Endothelial cell of umbilical vein (primary cell): ENCODE measurements at places on chromosomes 3 and 15. TPM values are rescaled to one million over a fixed set of nuclear protein-coding genes. Genes with fewer than 3 reads are reported as not detected.

GRCh38 chr3:127410137-127410488 lies 122.3 kb upstream of the PRR20G start:
- no peak overlapping the region for H3K4me3 ChIP-seq
- no peak overlapping the region for H3K27ac ChIP-seq

DNA sequence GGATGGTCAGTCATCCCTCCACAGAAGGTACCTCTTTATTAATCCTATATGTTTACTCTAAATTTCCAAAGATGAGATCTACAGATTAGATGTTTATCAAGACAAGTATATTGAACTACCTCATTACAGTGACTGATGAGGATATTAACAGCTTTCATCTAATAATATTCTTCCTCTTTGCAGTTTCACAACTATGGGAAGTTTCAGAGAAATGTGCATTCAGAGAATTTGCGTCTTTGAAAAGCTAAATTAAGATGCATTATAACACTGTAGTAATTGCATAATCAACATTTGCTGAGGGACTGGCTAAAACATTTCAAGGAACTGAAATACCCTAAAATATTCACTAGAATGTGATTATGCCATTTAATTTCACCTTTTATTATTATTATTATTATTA lies 46.7 kb downstream of the MCF2L2 start:
- no peak overlapping the region for H3K4me3 ChIP-seq
- H3K4me1 ChIP-seq: no peaks in the 10 kb centered on the region
- no peaks in the 10 kb centered on the region for H3K27me3 ChIP-seq
- no peak overlapping the region for H3K27ac ChIP-seq

DNA sequence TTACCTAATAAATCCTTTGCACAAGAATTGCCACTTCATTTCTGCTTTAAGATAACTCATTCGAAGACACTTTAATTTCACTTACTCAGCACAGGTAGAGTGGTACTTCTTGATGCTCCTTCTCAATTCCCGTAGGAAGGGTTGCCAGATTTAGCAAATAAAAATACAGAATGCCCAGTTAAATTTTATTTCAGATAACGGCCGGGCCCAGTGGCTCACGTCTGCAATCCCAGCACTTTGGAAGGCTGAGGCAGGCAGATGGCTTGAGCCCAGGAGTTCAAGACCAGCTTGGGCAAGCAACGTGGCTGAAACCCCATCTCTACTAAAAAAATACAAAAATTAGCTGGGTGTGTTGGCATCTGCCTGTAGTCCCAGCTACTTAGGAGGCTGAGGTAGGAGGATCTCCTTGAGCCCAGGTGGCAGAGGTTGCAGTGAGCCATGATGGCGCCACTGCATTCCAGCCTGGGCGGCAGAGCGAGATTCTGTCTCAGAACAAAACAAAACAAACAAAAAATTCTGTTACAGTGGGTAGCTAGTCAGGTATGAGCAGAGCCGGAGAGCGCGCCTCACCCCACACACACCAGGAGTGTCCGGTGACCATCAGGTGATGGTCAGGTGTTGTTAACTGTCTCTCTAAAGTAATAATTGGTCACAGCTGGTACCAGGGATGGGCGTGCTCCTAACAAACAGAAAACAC lies 92.8 kb downstream of the DNAH12 start:
- H3K27me3 ChIP-seq: no peaks in the 10 kb centered on the region
- no peak overlapping the region for H3K4me3 ChIP-seq
- no peak for DNase-seq

GRCh38 chr3:163919154-163919553 lies 1159.1 kb downstream of the SI start:
- H3K4me3 ChIP-seq: no peak overlapping the region
- H3K27me3 ChIP-seq: no peaks in the 10 kb centered on the region
- DNase-seq: no peak
- no peaks in the 10 kb centered on the region for H3K4me1 ChIP-seq
- H3K27ac ChIP-seq: no peak overlapping the region

The ILDR1 gene
- not detected in 2 replicates for total RNA-seq

DNA sequence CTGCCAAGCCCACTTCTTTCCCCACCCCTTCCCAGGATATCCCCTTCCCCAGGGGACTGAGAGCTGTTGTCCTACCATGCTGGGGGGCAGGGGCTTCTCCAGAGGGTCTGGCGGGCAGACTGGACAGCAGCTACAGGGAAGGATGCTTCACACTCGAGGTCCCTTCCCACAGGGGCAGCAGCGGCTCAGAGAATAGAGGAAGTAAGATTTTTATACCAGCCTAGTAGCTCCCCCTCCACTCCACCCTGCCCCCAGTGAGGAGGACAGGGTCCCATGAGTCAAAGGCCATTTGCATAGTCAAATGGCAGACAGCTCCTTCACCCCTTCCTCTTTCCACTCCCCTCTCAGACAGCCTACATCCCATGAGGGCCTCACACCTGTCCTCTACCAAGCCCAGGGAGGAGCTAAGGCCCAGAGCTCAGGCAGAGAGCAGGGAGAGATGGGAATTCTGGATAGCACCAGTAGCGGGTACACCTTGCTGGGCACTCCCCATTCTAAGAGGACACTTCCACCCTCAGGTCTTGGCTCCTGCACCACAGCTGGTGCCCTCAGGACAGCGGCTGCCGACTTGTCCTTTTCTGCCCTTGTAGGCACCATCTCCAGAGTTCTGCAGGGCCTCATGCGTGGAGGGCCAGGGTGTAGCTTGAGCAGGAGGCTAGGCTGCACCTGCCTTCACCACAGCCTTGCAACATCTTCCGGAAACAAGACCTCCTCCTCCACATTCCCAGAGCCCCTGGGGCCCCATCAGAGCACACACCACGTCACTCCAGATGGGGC lies at the start of gene TLR9:
TLR9 (minus strand) TSS at position 194 of the 777 bp plus-strand sequence; CDS start at position 78, 116 bp downstream.
- no peaks in the 10 kb centered on the region for H3K4me1 ChIP-seq
- no peaks in the 10 kb centered on the region for H3K27me3 ChIP-seq
- no peak for DNase-seq

The C3orf49 gene
- total RNA-seq: not detected in 2 replicates

The C3orf85 gene
- total RNA-seq: not detected in 2 replicates

- peak; percentile 78 for DNase-seq
- no peak overlapping the region for H3K27ac ChIP-seq
- H3K36me3 ChIP-seq: no peaks in the 10 kb centered on the region
These were observed 36.9 kb upstream of the HERC1 start for GRCh38 chr15:63870487-63871209.

DNA sequence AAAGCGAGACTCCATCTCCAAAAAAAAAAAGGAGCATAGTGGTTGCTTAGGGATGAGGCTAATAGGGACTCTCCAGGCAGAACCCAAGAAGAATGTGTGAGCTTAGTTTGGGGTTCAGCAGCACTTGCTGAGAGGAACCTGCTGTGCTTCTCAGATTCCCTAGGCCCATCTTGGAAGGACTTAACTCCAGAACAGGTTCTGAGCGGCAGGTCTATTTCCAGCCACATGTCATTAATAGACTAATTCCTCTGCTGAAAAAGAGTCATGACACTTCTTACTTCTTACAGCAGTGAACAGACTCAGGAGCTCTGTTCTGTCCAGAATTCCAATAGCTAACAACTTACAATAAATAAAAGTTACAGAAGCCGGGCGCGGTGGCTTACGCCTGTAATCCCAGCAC lies 22.5 kb downstream of the RHOA start:
- H3K27ac ChIP-seq: no peak overlapping the region
- no peak for DNase-seq
- no peaks in the 10 kb centered on the region for H3K27me3 ChIP-seq
- H3K36me3 ChIP-seq: no peaks in the 10 kb centered on the region

DNA sequence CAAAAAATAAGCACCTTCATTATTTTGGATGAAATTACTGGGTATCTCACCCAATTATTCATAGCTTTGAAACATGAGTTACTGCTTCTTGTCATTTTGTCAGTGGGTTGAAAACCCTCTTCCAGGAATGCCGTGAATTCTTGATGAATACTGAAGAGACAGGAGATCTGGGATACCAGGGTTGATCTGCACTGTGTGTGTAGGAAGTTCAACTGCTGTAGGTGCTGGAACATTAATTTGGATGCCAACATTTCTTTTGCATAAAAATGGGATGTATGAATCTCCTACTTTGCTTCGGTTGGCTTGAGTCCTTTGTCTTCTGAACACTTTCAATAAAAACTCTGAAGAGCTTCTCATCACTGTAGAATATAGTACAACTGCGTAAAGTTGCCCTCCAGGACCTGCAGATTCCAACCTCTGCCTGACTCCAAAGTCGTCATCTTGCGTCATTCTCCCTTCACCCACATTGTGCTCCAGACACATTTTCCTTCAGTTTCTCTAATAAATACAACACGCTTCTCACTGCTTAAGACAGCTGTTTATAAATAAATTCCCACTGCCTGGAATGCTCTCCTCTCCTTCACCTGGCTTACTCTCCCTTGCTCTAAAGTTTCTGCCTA lies 312.7 kb upstream of the TGFBR2 start:
- peak; percentile 23 for DNase-seq
- no peak overlapping the region for H3K4me3 ChIP-seq

DNA sequence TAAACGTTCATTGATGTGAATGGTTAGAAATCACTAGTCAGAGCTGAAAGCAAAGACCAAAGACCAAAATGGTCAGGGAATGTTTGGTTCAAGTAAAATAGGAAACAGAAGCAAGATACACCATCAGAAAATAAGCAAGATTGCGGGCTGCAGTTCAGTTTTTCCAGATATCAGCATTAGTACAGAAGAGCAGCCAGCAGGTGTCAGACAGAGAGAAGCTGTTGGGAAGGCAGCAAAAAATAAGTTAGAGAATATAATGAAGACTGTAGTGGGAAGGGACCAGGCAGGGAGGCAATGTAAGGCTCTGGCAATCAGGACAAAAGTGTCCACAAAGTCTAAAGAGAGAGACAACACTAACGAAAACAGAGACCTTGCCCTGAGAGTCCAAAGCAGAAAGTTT lies 639.4 kb upstream of the NAALADL2 start:
- no peak for DNase-seq
- no peaks in the 10 kb centered on the region for H3K36me3 ChIP-seq
- H3K27me3 ChIP-seq: no peaks in the 10 kb centered on the region
- H3K4me1 ChIP-seq: no peaks in the 10 kb centered on the region
- H3K4me3 ChIP-seq: no peak overlapping the region

DNA sequence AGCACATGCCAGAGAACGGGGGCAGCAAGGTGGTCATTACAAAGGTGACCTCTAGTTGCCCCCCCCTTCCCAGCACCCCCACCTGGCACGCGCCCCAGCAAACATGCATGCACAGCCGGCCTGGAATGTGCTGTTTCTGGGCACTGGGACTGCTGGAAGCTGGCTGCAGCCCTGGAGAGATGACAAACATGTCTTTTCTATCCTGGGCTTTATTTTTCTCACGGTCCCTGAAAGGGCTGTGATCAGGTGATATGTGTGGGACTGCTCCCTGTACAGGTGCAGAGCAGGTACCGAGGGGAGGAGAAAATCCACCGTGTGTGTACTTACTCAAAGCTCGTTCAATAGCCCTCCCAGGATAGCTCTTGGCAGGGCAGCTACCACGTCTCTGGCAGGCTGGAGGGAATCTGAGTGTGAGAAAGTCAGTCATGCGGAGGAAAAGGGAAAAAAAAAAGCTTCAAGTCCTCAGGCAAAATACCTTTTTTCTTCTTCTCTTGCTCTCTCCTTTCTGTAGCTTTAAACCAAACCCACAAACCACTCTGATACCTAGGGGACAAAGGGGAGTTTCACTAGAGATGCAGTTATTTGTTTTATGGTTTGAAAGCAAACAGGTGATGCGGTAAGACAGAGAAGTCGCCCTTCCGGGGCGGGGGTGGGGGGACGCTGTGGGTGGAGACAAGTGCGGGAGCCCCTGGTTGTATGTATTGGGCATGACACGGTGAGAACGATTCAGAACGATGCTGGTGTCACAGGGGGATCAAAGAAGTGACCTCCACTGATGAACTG lies 5.0 kb upstream of the HES1 start:
- DNase-seq: no peak
- peaks cover 10% of the 10 kb centered on the region for H3K4me1 ChIP-seq
- no peaks in the 10 kb centered on the region for H3K36me3 ChIP-seq
- no peak overlapping the region for H3K4me3 ChIP-seq
- H3K27me3 ChIP-seq: no peaks in the 10 kb centered on the region
- H3K27ac ChIP-seq: no peak overlapping the region

GRCh38 chr3:186823386-186823785 lies 17.1 kb upstream of the RFC4 start:
- no peaks in the 10 kb centered on the region for H3K36me3 ChIP-seq
- H3K27ac ChIP-seq: no peak overlapping the region
- no peak for DNase-seq
- H3K4me1 ChIP-seq: peaks cover 9% of the 10 kb centered on the region

The SPATA12 gene
- total RNA-seq: 0.14 TPM in 1 of 2 replicates, not detected in the other

GRCh38 chr3:142501004-142501926 lies 53.4 kb upstream of the XRN1 start:
- no peaks in the 10 kb centered on the region for H3K36me3 ChIP-seq
- peaks cover 10% of the 10 kb centered on the region for H3K4me1 ChIP-seq
- peak overlapping the region; percentile 66 for H3K27ac ChIP-seq
- H3K27me3 ChIP-seq: no peaks in the 10 kb centered on the region

- H3K4me1 ChIP-seq: no peaks in the 10 kb centered on the region
- no peak overlapping the region for H3K27ac ChIP-seq
These were observed 10.1 kb upstream of the ESYT3 start for GRCh38 chr3:138424323-138424722.

- H3K27me3 ChIP-seq: no peaks in the 10 kb centered on the region
- DNase-seq: no peak
- no peaks in the 10 kb centered on the region for H3K36me3 ChIP-seq
- no peaks in the 10 kb centered on the region for H3K4me1 ChIP-seq
- H3K27ac ChIP-seq: no peak overlapping the region
These were observed 96.4 kb downstream of the IL12A start for GRCh38 chr3:160084998-160085397.

GRCh38 chr3:48469046-48469915 lies 22.7 kb downstream of the ATRIP start:
- no peaks in the 10 kb centered on the region for H3K36me3 ChIP-seq
- no peak overlapping the region for H3K27ac ChIP-seq
- no peak for DNase-seq
- peaks cover 33% of the 10 kb centered on the region for H3K4me1 ChIP-seq
- H3K4me3 ChIP-seq: no peak overlapping the region

The IMPG2 gene
- total RNA-seq: 0.71 and 0.76 TPM in 2 replicates

The GOLGA6B gene
- not detected in 2 replicates for total RNA-seq

DNA sequence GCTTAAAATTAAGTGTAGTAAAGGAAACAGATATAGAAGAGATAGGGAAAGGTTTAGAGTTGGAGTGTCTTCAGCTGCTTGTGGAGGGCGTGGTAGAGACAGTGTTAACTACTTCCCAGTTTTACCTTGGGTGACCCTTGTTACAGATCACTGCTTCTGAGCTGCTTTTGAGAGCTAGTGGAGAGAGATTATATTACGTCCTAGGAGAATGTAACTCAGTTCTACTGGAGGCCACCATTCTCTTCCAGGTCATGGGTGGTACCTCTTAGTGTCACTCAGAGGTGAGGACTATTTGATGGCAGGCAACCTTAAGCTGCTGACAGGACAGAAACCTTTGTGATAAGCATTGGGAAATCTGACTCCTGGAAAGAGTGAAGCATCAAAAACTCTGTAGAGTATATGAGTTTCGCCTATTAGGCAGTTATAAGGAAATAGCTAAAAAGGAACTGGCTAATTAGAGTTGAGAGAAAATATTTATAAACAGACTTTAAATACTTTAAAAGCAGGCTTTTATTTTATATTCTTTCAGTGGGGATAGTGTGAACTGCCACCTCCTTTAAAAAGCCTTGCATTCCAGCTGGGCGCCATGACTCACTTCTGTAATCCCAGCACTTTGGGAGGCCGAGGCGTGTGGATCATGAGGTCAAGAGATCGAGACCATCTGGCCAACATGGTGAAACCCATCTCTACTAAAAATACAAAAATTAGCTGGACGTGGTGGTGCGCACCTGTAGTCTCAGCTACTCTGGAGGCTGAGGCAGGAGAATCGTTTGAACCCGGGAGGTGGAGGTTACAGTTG lies 106.5 kb downstream of the ZNF609 start:
- no peak overlapping the region for H3K4me3 ChIP-seq
- no peaks in the 10 kb centered on the region for H3K4me1 ChIP-seq
- no peak for DNase-seq
- H3K36me3 ChIP-seq: no peaks in the 10 kb centered on the region
- H3K27ac ChIP-seq: no peak overlapping the region

The EXD1 gene
- not detected in 2 replicates for total RNA-seq
